Stimulated activated CD4-positive, alpha-beta T cell treated with anti-CD3 and anti-CD28 coated beads, Interleukin-15, amount 100 ng/mL, for 1 hour (primary cell): ENCODE measurements at places on chromosomes 7 and 10.
A peak's percentile ranks its signal among the peaks of the same experiment; 100 is the strongest.

GRCh38 chr7:108406222-108406890, 49.9 kb downstream of the NRCAM start:
- DNase-seq = no peak

GRCh38 chr7:156676263-156676662, 35.7 kb downstream of the RNF32 start:
- DNase-seq = no peak

GRCh38 chr7:91435381-91436059, 171.3 kb downstream of the FZD1 start:
- no peak for DNase-seq

GRCh38 chr10:89346405-89347254, 18.8 kb downstream of the IFIT3 start:
- no peak for DNase-seq

GRCh38 chr10:85026878-85027467, 698.6 kb downstream of the CCSER2 start:
- no peak for DNase-seq

DNA sequence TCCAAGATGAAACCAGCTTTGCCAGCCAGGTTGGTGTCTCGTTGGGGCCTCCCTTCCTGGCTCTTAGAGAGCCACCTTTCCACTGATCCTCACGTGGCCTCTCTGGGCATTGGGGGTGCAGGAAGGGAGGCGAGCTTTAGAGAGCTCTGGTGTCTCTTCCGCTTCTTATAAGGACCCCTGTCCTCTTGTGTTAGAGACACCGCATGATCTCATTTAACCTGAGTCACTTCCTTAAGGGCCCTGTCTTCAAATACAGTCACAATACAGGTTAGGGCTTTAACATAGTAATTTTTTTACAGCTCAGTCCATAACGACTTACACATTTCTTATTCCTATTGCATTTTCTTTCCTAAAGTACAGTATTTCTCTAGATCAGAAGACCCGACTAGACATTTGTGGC, 535.8 kb downstream of the SDK1 start:
- DNase-seq = no peak

DNA sequence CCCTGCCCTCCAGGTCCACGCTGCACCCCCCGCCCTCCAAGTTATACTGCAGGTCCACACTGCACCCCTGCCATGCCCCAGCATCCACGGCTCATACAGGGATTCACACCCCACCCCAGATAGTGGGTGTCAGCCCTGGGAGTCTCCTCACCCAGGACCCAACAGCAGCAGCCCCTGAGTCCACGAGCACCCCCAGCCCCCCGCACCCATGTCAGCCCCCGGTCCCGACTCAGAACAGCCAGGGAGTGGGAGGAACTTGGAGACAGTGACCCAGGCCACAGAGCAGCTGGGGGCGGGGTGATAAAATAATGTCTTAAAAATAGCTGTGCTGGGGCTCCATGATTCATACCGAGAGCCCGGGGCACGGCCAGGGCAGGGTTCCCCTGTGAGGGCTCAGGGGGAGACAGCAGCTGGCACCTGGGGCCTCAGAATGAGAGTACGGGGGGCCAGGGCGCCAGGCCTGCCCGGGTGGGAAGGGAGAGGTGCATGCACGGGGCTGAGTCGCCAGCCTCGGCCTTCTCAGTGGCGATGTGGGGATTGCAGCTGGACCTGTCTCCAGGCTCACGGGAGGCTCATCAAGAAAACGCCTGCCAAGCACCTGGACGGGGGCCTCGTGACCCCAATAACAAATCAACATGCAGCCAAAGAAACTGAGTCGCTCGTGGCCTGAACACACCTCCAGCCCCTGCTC, 29.8 kb downstream of the ADAP1 start:
- peak; percentile 45 for DNase-seq

GRCh38 chr7:36116347-36117202, 36.5 kb upstream of the EEPD1 start:
- no peak for DNase-seq

GRCh38 chr10:14219411-14219810, 111.3 kb downstream of the FRMD4A start:
- DNase-seq = no peak

DNA sequence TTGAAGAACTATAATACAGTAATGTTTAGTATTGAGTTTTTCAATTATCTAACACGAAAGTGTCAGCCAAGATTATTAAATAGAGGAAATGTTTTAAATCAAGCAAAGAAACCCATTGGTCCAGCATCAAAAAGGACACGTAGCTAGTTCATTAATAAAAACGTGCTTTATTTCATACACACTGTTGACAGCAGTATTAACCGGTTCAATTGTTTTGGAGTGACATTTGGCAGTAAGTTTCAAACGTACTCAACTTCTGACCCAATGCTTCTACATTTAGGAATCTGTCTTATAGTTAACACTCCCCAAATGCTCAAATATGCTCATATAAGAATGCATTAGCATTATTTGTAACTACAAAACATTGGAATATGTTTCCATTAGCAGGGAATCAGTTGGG, 41.3 kb downstream of the SLC16A12 start:
- no peak for DNase-seq

DNA sequence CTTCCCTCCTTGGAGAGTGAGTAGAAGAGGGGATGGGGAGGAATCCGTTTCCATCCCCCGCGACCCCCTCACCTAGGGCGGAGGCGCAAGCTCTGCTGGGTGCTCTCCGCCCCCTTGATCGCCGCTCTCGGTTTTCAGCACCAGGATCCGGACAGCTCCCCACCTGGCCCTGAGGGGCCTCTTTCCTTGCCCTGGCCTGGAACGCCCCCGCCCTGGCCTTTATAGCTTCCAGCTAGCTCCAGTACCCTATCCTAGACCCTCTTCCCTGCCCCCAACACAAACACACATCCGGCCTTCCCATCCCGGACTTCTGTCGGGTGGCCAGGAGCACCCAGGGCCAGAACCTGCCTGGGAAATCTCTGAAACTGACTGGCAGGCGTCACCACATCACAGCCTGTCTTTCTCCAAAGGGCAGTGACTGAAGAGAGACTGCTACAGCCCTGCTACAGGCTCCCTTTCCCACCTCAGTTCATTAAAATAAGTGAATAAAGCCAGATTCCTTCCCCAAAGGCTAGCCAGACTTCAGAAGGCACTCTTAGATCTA, 72.3 kb upstream of the LEP start:
- DNase-seq = no peak

- DNase-seq = no peak
Measured at GRCh38 chr10:63515002-63515763, 6.0 kb upstream of the REEP3 start.

DNA sequence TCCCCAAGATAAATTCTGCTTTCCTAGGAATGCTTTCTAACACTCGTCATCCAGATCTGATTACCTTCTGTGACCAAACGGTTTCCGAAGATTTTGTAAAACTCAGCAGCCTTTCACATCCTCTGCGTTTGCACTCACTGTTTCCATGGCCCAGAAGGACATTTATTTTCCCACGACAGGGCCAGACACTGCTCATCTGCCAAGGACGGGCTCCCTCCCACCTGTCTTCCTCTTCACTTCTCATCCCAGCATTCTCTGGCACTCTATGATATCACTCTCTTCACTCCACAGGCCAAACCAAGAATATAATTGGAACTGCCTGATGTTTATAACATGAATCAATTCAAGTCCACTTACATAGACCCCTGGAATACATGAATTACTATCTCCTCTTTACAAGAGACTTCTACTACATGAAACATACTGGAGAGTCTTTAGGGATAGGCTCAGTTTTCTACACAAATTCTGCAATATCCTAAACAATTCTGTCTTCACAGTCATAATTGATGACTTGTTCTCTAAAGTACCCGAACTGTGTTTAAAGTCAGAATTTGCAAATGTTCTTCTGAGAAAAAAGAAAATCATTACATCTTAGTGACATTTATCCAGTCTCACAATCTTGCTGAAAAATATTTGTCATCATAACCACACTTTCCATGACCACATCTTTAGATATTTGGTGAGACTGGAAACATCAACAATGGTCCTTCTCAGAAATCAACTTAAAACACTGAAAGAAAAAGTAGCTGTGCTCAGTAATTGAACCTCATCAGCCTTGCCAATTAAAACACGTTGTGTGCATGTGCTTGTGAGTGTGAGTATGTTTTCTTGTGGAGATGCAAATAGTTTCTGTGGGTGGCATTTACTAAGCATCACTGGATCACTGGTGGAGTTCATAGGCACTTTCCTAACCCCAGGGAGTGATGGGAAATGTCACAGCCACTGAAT, 79.5 kb upstream of the PRSS58 start:
- no peak for DNase-seq

DNA sequence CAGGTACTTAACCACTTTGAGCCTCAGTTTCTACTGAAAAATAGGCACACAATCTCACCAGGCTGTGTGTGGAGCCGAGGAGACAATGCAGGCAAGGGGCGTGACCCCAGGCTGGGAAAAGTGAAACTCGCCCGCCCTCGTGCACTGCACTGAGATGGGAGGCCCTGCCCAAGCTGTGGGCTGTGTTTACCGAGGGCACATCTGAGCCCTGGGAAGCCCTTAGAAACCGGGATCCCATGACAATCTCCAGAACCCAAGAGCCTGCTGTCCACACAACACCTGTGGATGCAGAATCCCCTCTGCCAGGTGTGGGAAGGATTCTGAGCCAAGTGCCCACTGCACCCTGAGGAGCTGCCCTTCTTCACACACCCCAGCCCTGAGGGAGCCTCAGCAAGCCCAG, 198.3 kb downstream of the GRID1 start:
- DNase-seq = no peak

DNA sequence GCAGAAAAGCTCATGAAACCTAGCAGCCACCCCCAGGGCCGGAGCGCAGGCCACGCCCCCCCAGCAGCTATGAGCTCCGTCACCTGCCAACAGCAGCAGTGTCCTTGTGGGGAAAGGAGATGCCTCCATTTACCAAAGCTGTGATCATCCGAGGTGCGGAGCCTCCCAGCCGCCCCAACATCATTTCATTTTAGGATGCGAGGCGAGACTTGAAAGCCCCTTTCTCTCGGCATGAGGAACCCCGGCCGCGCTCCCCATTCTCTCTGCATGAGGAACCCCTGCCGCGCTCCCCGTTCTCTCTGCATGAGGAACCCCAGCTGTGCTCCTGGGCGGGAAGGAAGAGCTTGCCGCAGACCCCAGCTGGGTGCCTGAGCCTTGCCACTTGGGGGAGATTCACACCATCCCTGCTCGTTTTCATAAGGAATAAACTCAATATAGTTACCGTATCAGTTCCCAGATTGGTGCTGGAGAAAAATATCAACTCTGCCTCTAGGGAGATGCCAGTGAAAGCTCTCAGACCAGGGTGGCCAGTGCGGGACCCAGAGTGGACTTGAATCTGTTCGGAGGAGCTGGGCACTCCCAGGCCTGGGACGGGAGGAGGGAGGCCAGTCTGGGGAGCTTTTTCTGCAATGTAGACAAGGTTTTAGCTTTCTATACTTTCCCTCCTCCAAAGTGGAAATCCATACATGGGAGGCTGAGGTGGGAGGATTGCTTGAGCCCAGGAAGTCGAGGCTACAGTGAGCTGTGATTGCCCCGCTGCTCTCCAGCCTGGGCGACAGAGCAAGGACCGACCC, 35.0 kb downstream of the JAKMIP3 start:
- DNase-seq = no peak

GRCh38 chr10:46033602-46034011, 3.2 kb upstream of the NCOA4 start:
- DNase-seq = no peak

GRCh38 chr7:71095266-71095860, 36.6 kb upstream of the GALNT17 start:
- no peak for DNase-seq
